ENCODE measurements at places on chromosomes 11 and 22.

DNA sequence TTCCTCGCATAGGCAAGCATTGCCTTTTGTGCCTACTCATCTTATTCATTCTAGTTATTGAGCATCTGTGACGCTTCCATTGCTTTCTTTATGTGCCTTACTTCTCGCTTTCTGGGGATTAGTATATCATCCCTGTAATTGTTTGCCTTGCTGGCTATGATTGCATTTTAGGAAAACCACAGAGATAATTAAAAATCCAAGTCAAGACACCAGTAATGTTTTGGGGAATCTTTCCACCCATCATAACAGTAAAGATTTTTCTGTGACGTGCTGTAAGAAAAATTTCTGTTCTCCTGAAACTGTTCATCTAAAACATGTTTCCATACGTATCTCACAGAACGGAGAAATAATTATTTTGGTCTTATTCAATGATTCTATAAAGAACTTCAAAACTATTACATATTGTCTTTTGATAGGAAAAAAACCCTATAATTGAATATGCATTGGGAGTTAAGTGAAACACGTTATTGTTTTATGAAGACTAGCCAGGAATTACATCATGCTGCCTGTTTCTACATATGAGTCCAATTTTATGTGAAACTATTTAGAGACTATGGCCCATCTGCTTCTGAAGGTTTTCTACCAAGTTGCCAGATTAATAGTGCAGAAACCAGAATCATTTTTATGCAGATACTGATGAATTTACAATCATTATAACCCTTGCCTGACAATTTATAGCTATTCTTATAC is 133.7 kb upstream of the FIBIN start:
- no peak for DNase-seq

DNA sequence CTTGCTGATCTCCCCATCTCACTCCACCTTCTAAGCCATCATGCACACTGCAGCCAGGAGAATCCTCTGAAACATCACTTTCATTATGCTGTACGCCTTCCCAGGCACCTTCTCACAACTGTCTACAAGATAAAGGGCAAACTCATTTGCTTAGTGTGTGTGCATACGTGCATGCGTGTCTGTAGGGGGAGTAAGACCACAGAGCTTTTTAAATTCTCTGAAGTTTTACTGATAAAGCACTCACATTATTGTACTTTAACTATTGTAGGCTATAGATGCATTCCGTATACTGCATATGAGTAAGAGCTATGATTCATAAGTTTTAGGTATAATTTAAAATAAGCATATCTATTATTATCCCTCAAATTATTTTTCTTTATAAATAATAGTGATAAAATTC is 15.3 kb upstream of the ANKK1 start:
- no peak for DNase-seq

DNA sequence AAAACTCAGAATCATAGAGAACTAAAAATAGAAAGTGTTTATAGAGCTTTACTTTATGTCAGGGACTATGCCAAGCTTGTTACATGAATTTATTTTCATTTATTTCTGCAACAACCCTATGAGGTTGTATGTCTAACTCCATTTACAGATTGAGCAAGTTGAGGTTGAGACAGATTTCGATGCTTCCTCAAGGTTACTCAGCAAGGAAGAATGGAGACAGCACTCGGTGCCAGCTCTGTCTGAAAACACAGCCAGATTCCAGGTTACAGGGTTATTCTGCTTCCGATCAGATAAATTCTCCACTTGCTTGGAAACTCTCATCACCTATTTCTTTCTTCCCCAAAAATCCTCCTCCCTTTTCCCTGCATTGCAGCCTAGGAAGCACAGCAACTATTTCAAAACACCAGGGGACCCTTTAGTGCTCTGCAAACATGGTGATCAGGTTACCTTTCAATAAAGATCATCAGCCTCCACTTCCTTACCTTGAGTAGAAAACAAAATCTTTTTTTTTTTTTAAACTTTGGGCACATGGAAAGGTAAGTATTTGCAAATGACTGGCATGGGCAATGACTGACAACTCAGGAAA is 7.0 kb downstream of the MMP3 start:
- no peak for DNase-seq

- no peak for DNase-seq
Measured at GRCh38 chr11:85953491-85954143, 98.4 kb downstream of the CCDC83 start.
